ENCODE measurements at places on chromosomes 7 and 10. TPM values are rescaled to one million over a fixed set of nuclear protein-coding genes. Genes with fewer than 3 reads are reported as not detected.

Gene GJC3
- total RNA-seq = not detected

- no peak for DNase-seq
These were observed 4.6 kb downstream of the KCNIP2 start for GRCh38 chr10:101839002-101839401.

DNA sequence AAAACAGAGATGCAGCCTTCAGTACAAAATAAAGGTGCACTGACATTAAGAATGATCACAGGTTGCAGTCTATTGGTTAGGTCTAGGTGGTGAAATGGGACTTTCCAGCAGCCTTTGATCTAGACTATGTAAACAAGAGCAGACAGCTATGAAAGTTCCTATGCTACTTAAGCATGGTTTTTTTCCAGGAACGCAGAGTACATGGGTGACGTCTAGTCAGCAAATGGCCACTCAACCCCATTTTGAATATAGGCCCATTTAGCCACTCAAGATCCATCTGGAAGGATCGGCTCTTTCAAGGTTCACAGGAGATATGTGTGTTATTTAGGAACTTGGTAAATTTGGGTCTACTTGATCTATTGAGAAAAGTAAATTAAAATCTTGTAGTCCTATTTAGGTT lies 1424.6 kb upstream of the LRRTM3 start:
- DNase-seq = no peak

Gene VSTM4
- 4.7 TPM for total RNA-seq

- no peak for DNase-seq
These were observed 16.6 kb downstream of the BUD23 start for GRCh38 chr7:73700069-73700423.

DNA sequence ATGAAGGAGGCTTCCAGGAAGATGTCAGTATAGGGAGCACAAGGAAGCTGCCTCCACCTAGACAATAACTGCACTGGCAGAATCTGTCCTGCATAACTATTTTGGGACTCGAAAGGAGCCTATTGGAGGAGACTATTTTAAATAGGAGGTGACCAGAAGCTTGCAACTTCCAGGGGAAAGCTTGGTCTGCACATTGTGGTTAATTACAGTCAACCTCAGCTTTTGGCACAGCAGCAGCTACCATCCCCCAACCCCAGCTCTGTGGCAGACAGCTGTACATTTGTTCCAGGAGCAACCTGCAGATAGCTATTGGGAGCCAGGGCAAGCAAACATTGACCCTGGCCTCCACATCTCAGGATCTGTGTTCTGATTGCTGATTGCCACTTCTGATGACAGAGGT lies 46.3 kb upstream of the NANOS1 start:
- DNase-seq = no peak

DNA sequence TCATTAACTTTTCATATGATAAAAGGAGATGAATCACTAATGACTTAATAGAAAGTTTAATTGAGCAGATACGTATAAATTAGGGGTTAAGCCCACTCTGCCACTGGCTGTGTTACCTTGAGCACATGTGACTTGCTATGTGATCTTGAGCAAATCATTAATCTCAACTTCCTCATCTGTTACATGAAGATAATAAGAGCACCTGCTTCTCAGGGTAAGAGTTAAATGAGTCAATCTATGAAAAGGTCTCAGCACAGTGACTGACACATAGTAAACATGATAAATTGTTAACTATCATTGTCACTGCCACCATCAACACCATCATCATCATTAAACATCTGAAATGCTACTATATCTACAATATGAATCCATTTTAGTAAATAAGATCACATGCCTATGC lies 110.8 kb downstream of the TPK1 start:
- no peak for DNase-seq
